ENCODE measurements at places on chromosomes 11 and 22.

DNA sequence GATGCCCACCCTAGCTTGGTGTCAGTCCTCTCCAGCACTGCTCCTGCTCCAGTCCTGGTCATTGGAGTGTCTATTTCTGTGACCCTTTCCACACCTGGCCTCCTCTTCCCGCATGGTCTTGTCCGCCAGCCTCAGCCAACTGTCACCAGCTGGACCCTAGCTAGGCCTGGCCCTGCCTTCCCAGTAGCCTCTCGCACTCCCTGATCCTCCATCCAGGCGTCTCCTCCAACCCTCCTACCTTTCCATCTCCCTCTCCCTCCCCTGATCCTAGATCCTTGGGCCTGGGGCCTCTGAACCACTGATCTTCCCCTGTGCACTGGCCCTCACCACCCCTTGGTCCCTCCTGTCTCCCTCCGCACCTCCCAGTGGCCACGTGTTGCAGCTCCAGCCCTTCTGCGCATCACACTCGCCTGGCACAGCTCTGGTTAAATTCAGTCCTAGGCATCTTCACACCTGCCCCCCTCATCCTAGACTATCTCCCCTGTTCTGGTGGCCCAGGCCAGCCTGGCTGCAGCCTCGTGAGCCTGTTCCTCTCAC is 9.9 kb downstream of the SYNGR1 start:
- no peak for DNase-seq

DNA sequence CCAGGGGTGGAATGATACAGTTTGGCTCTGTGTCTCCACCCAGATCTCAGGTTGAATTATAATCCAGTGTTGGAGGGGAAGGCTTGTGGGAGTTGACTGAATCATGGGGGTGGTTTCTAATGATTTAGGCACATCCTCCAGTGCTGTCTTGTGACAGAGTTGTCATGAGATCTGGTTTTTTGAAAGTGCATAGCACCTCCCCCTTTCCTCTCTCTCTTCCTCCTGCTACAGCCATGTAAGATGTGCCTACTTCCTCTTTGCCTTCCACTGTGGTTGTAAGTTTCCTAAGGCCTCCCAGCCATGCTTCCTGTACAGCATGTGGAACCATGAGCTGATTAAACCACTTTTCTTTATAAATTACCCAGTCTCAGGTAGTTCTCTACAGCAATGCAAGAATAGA is 45.1 kb downstream of the THAP12 start:
- DNase-seq: no peak

- DNase-seq: no peak
Observed at GRCh38 chr11:25737071-25737675, 594.8 kb upstream of the ANO3 start.

DNA sequence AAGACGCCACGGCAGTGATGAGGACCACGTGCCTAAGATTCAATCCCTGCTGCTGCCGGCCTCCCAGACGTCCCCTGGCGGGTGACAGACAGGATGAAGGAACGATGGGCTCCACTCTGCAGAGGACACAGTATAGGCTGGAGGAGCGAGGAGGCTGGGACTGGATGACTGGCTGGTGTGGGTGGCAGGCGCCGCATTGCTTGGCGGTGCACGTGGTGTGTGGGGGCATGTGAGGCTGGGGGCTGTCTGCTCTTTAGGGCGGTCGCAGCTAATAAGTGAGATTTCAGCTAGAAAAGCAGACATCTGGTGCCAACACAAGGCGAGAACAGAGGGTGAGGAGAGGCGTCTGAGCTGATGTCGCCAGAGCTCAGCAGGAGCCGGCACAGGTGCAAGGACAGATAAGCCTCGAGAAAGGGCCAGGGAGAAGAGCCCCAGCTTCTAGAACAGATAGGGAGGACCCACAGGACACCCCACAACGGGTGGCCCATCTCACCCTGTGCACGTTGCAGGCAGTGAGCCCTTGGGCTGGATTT is 33.2 kb downstream of the TSPAN4 start:
- no peak for DNase-seq

GRCh38 chr11:34349882-34350281 is 7.9 kb downstream of the ABTB2 start:
- no peak for DNase-seq

GRCh38 chr11:102882389-102883024 is 7.7 kb upstream of the MMP12 start:
- DNase-seq: no peak

GRCh38 chr11:74633406-74634393 is 41.3 kb downstream of the POLD3 start:
- DNase-seq: no peak

DNA sequence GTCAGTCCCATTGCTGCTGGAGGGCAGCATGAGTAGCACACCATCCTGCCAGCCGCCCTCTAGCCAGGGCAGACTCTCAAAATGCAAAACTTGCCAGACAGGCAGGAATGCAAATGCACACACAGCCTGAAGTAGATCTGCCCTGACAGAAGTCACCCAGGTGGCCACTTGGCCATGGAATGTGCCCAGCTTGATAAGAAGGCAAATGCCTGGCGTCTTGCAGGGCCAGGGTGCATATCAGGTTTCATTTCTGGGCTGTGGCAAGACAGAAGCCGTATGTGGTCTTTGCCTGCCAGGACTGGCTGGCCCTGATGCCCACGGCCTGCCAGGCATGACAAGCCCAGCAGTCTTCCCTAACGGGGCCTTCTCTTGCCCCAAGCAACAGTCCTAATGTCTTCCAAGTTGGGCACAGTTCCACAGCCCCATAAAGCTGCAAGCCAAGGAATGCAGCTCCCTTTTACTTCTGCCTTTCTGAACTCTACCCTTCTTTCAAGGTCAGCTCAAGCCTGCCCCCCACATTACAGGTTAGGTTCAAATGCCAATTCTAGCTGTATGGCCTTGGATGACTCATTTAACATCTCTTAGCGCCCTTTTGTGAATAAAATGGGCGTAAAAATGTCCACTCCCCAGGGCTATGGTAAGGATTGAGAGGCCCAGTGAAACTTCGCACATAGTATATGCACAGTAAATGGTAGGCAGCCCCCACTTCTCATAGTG is 29.7 kb downstream of the POU2AF3 start:
- DNase-seq: no peak

DNA sequence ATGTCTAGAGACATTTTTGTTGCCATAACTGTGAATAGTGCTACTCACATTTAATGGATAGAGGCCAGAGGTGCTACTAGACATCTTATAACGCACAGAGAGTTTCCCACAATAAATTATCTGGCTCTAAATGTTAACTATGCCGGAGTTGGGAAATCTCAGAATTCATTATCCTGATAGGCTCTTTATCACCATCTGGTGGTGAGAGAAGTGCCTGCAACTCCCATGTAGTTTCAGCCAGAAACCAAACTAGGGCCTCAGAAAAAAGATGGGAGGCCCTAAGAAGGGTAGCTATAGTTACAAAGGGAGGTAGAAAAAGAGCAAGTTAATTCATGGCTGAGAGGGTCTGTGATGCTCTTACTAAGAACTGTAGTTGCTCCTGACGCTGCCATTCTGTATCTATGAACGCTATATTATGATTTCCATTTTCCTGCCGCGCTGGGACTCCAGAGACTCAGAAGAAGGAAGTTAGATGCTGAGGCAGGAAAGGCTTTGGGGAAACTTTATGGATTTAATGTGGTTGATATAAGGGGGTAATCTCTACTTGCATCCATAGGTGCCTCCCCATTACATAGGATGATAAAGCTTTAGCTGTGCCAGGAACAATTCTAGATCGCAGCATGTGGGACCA is 22.9 kb upstream of the MRPL17 start:
- peak; percentile 52 for DNase-seq

GRCh38 chr11:88390254-88390653 is 52.7 kb upstream of the CTSC start:
- no peak for DNase-seq

DNA sequence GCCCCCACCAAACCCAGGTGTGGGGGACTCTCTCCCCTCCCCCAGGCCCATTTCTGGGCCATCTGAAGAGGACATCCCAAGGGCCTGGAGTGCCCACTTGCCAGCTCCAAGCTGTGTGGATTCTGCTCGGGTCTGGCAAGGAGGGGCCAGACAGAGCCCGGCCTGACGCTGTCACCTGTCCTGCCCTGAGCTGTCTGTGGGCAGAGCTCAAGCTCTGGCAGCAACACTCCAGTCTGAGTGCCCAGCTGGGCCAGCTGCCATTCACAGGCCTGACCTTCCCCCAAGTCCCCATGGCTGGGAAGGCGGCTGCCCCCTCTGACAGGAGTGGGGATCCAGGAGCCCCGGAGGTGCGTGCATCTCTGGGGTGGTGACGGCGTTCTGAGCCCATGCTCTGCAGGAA is 6.2 kb upstream of the PIM3 start:
- DNase-seq: no peak

DNA sequence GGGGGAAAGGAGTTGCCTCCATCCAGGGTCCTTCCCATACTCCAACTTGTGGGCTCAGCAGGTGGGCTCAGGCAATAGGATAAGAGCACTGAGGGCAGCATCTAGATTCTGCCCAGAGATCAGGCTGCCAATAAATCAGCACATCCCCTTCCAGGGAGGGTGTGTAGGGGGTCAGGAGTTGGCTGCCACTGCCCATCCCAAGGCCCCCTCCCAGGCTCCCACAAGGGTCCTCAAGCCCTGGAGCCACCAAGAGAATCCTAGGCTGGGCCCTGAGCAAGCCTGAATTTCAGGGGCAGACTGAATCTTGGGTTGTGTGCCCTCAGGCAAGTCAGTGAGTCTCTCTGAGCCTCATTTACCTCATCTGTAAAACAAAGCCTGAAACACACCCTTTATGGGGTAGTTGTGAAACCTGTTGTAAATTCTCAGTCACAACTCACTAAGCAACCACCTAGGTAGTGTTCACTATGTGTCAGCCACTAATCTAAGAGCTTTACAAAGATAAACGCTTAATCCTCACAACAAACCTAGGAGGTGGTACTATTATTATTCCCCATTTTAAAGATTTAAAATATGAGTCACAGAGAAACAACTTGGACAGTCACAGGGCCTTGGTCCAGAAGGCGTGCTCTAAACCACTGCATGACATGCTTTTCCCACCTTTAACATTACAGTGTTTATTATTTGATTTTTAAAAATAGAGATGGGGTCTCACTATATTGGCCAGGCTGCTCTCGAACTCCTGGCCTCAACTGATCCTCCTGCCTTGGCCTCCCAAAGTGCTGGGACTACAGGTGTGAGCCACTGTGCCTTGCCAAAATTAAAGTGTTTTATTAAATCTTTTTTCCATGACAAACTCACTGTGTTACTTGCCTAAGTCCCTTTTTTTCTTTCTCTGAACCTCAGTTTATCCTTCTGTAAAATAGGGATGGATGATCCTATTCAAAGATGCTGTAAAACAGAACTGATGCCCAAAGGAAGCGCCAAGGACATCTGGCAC is 36.2 kb downstream of the LMO1 start:
- no peak for DNase-seq

- DNase-seq: no peak
Observed at GRCh38 chr11:62603776-62604299, 2.2 kb upstream of the MTA2 start.

DNA sequence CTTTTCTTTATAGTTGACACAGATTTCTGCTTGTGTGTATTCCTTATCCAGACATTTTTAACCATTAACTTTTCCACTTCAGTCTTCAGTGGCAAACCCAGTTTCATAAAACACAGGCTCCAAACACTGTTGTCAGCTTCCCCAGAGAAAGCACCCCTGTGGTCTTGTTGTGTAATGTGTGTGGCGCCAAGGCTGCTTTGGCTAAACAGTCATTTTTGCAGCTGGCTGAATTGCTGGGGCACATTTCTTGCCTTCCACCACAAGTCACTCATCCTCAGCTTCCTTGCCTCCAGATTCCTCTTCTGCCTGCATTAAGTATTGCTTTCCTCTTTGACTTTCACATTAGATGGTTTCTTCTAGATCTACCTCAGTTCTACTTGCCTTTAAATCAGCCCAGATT is 40.5 kb downstream of the ARHGAP1 start:
- no peak for DNase-seq

- DNase-seq: no peak
Observed at GRCh38 chr11:121688055-121688491, 235.3 kb upstream of the SORL1-AS1 start.

DNA sequence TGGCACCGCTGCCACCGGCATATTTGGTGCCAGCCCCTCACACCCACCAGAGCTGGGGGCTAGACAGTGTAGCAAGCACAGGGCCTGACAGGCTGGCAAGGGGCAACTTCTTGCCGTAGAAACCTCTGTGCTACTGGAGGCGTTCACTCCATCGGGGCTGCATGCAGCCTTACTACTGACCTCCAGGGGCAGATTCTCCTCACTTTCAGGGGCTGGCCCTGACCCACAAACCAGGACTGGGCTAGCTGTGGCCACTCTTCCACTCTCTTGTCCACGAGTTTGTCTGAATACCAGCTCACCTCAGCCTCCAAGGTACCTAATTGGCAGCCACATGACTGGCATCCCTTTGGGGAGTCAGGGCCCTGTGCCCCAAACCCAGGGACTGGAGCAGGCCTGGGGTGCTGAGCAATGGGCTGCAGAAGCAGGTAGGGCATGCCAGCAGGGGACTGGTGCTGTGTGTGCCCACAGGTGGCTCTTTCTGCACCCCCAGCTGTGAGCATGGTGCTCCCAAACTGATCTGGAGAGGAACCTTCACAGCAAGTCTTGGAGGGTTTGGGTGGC is 2.1 kb upstream of the LMO1 start:
- DNase-seq: no peak

DNA sequence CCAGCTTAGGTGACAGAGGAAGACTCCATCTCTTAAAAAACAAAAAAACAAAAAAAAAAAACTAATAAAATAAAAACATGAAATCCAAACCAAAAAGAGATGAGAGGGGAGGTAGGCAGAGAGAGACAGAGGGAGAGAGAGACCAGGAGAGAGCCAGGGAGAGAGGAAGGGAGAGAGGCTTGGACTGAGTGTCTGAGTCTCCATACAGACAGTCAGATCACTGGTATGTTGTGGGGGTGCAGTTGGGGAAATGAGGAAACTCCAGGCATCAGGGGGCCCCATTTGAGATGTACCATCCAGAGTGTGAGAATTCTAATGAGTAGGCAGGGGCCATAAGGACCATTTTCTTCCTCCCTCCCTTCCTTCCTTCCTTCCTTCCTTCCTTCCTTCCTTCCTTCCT is 53.1 kb upstream of the SEPTIN5 start:
- DNase-seq: no peak

- DNase-seq: no peak
Observed at GRCh38 chr22:12601870-12602779, 2925.9 kb upstream of the OR11H1 start.

GRCh38 chr11:571802-572185 is 4.5 kb upstream of the PHRF1 start:
- DNase-seq: no peak

Measured in activated CD4-positive, alpha-beta T cell treated with anti-CD3 and anti-CD28 coated beads for 48 hours (primary cell).